ENCODE measurements at places on chromosomes 13 and 19.
A peak's percentile ranks its signal among the peaks of the same experiment; 100 is the strongest.

GRCh38 chr19:42420055-42420544 lies 7.1 kb downstream of the LIPE start:
- DNase-seq = peak; percentile 66

DNA sequence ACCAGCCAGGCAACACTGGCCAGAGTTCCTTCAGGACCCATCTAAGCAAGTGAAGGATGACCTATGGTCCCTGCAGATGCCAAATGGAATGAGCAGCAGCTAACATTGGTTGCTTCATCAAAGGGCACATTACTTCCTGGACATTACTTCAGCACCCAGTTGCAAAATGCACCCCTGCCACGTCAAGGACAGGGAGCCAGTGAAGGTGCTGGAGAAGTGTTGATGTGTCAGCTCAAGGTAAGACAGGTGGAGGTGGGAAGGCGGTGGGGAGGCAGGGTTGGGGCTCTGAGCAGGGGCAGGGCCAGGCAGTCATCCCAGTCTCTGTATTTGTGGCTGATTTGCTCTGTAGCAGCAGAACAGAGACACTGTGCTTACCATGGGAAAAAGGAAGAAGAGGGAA lies 14.6 kb downstream of the CSNK1A1L start:
- DNase-seq = no peak

DNA sequence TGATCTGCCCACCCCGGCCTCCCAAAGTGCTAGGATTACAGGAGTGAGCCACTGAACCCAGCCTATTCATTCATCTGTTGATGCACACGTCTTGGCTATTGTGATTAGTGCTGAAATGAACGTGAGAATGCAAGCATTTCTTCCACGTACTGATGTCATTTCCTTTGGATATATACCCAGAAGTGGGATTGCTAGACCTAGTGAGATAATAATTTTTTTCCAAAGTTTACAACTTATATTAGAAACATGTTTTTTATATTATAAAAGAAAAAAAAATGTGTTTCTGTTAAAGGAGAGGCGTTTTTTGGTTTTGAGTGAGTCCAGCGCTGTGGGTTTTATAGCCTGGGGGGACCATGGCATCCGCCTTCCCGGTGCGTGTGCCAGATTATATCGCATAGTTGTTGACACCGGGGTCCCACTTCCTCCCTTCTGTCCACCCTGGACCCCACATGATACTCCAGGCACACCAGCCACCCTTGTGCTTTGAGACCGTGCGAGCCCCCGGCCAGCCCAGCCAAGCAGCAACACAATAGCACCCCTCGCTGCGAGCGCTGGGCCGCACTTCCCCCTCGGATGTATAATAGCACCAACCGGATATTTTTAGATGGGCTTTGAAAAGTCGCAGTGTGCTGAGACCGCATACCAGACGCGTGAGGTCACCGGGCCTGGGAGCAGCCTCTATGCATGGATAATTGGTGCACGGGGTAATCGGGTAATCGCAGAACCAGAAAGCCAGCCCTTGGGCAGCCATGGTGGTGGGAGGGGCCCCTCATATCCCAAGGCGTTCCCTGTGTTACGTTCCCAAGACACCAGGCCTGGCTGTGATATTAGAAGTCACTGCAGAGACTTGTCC lies 59.6 kb downstream of the MYO9B start:
- peak; percentile 92 for DNase-seq

DNA sequence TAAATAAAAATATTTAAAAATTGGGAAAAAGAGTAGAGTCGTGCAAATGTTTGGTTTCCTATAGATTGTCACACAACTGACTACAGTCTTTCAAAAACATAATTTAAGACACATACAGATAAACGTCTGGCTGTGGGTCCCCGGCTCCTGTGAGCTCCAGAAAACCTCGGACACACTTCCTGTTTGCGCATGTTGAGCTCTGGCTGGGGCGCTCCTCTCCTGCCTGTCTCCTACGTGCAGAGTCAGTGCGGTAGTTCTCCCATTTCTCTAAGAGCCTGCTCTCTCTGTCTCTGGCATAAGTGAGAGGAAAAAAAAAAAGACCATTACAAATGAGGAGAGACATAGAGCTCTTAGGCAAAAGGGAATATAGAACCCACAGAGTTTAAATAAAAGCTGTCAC lies 128.2 kb upstream of the OBI1 start:
- DNase-seq = no peak

GRCh38 chr19:24033963-24034342 lies 53.0 kb upstream of the ZNF254 start:
- DNase-seq = peak; percentile 39

DNA sequence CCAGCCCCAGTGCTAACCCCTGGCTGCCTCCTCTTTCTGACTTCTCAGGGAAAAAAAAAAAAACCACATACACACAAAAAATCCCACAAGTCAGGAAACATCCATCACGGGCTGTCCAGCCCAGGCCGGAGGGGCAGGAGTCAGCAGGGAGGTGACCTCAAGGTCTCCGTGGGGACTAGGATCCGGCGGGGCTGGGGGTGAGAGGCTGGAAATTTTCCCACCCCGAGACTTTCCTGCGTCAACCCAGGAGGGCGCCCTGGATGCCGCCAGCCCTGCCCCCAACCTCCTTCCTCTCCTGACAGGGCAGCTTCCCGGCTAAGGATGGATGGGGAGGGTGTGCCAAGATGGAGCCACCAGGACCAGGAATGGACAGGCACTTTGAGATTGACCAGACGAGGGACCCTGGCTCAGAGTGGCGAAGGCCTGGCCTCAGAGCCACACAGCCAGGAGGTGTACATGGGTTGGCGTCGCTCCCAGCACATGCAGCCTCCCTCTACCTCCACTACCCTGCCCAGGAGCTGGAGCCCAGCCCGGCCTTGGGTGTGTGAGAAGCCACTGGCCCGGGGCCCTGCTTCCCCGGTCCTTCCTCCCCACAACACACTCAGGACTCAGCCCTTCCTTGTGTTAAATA lies 33.3 kb downstream of the BLOC1S3 start:
- no peak for DNase-seq

- no peak for DNase-seq
These were observed 552 bp upstream of the GRWD1 start for GRCh38 chr19:48445256-48445605.

GRCh38 chr19:18778076-18778389 lies 13.1 kb downstream of the COMP start:
- DNase-seq = no peak

DNA sequence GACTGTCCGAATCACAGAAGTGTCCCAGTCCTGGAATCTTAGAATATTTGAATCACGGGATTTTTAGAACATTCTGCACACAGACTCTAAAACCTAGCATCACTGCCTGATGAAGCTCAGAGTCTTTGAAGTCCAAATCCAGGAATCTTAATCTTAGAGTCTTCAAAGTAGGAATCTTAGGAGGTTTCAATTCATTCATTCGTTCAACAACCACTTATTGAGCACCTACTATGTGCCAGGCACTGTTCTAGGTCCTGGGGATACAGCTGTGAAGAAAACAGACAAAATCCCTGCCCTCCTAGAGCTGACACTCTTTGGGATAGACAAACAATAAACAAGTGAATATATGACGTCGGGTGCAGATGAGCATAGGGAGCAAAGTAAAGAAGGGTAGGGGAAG lies 1.7 kb downstream of the RTN2 start:
- no peak for DNase-seq

GRCh38 chr19:54204767-54205468 lies 4.3 kb downstream of the RPS9 start:
- DNase-seq = no peak

- DNase-seq = peak; percentile 76
These were observed 957 bp downstream of the NUMBL start for GRCh38 chr19:40689339-40690049.

- peak; percentile 77 for DNase-seq
These were observed 1.8 kb downstream of the TNPO2 start for GRCh38 chr19:12721656-12722565.

DNA sequence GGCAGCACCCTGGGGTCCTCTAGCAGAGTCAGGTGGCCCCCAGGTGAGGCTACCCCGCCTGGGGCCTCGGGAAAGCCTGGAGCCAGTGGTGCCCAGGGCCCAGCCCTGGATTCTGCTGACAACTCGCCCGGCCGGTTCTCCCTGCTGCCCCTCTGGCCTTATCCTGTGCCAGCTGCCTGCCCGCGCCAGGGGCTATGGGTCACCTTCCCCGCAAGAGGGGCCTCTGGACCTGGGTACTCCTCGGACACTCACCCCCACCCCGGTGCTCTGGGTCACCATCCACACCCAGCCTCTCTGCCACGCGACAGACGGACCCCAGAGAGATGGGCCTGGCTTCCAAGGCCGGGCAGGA lies 24.0 kb downstream of the ZBTB7A start:
- DNase-seq = no peak

Measured in glutamatergic neuron (in vitro differentiated cells).